ENCODE measurements at places on chromosomes 4 and X.

DNA sequence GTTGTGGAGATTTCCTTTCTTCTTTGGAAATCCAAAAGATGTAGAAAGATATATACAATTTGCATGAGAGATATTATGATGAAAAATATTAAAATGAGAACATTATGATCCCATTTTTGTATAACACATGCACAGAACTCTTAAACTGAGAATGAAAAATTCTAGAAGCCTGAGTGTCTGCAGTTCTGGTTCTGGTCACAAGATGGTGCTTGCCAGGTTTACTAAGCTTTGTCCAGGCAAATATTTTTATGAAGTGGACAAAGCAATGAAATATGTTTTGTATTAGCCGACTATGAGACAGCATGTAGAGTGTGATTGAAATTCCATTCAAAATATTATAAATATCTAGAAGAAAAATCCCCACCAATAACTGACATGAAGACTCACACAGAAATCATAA, 2.2 kb downstream of the PWWP3B start:
- no peak for DNase-seq

GRCh38 chr4:20625426-20625825, 74.8 kb upstream of the PACRGL start:
- no peak for DNase-seq

DNA sequence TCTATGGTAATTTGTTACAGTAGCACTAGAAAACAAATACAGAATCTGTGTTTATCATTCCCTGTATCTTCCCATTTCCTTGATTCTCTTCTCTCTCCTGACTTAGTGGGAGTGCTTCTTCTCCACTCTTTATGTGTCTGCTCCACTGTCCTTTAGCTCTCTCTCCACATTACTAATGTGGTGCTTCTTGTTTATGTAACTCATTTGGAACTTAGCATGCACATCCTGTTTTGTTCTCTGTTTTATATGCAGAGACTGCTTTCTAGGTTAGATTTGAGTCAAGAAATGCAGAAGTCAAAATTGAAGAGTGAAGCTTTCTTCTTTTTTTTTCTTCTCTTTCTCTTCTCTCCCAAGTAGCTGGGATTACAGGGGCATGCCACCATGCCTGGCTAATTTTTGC, 25.9 kb downstream of the ADH1A start:
- no peak for DNase-seq

- peak; percentile 47 for DNase-seq
Measured at GRCh38 chr4:15754323-15754722, 23.8 kb upstream of the CD38 start.

DNA sequence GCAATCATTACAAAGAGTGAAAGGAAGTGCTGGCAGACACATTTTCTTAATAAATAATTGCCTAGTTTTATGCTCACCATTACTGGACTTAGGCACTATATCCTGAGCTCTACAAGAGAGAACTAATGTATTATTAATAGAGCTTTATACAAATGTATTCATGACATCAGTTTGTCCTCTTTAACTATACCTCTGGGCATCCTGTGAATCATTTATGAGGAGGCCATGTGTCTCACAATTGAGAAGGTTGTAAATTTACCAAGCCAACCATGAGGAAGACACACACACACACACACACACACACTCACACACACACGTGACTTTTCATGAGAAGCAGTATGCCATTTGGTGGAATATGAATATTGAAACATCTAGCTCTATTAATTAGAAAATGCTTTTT, 728.2 kb downstream of the ARAP2 start:
- DNase-seq, result no peak

GRCh38 chr4:176271749-176272148, 2.7 kb upstream of the ASB5 start:
- no peak for DNase-seq

DNA sequence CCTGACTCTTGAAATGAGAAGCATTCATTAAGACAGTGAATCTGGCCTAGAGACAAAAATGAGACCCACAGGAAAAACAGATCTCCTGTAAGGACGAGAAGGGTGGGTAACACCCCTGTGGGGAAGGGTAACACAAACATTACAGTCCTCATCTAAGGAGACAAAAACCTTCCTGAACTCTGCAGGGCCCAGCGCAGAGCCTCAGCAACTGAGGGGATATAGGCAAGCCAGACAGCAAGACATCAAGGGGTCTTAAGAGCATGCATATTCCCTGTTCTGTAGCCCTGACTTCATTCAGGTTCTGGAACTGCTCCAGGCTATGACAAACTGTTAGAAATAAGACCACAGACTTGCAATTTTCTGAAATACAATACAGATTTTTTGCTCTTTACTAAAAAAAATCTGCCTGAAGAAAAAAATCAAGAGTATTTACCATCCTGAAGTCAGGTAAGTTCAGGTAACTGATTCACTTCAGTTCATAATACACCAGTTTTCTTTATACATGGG, 15.5 kb downstream of the COX18 start:
- DNase-seq, result no peak

DNA sequence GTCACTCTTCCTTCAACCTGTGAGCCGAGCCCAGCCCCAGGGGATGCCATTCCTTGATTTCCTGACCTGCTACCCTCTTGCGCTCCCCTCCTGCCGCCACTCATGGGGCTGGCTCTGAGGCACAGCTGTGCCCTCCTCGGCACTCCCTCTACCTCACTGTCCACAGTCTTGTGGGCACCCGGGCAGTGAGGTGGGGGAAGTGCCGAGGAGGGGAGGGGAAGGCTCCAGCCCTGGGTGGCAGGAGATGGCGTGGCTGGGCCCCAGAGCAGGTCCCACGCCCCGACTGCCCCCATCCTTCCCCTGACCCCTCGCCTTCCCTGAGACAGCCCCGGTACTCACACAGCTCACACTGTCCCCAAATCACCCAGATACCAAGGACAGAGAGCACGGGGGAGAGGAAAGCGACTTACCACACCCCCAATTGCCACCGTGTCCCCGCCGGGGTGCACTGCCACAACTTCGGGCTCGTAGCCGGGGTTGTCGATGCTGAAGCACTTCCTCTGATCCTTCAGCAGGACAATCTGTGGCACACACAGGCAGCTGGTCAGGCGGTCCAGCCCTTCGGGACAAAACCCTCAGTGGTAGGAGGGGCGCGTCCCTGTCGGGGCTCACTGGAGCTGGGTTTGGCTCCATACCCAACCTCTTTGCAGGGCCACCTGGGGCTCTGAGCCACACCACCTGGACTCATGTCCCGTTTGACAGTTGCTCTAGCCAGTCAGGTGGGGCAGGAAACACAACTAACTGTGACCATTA, 37.9 kb downstream of the WDR1 start:
- DNase-seq, result no peak

DNA sequence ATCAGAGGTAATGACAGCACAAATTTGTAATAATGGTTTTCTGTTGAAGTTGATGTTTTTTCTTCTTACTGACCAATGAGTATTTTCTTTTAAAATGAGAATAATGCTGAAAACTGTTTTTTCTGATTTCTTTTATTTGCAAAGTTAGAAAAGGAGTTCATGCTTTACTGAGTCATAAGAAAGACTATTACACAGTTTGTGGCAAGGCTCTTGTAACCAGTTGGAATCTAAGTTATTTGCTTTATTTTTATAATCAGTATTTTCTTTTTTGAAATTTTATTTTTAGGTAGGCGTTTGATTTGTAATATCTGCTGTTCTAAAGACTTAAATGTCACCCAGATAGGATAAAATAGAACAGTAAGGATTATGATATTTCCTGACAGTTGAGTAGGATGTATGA, 25.5 kb downstream of the ANAPC4 start:
- no peak for DNase-seq

DNA sequence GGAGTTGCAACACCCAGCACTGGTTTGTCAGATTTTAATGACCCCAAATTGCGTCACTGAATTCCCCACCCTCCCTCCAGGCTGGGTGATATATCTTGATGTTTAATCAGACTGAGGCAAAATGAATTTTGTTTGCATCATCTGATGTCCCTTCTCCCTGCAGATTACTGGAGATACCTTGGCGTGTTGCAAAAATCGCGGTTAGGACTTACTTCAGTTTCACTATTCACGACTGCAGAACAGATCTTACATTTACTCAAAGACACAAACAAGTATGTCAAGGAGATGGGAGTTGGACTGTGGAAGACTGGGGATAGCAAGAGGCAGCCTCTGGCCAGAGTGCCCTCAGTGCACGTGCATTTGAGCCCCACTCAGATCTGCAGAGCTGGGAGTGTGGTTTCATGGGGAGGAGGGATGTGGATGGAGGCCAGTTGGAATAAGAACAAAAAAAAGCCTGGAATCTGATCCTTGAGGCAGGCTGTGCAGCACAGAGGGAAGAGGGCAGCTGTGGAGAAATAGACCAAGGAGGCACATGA, 92.2 kb upstream of the MTM1 start:
- DNase-seq, result no peak

DNA sequence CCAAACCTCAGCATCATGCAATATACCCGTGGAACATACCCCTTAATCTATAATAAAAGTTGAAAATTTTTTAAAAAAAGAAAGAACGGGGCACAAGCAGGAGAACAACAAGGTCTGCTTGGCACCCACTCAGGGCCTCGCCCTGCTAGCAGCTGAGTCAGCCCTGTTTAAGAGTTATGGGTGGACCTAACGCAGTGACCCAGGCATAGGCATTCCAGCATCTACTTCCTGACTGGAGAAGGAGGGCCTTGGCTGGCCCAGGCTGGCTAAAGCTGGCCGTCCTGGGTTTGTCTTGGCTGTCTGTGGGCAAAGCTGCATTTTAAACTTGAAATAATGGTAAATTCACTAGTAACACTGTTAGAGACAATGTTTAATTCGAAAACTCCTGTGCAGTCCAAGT, 236.7 kb upstream of the PGRMC2 start:
- no peak for DNase-seq

DNA sequence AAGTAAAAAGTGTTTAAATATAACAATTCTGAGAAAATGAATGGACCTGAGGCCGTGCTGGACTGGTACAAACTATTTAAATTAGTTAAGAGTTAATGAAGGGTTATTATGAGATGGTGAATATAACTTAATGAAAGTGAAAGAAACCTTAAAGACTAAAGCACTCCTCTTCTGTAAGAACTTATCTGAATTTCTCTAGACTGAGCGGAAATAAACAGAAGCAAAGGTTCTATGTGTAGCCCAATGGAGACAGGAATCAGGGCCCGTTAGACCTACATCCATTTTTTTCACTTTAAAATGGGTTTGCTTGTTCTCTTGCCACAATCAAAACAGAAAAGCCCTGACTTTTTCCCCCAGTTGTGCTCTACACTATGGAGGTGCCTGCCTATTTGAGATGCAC, 14.9 kb downstream of the AMMECR1 start:
- DNase-seq, result no peak

- DNase-seq, result no peak
Measured at GRCh38 chrX:149638860-149639259, 7.3 kb upstream of the TMEM185A start.

GRCh38 chr4:157096439-157096838, 20.5 kb downstream of the GLRB start:
- DNase-seq, result no peak

- no peak for DNase-seq
Measured at GRCh38 chrX:44422631-44423030, 79.2 kb upstream of the EFHC2 start.

DNA sequence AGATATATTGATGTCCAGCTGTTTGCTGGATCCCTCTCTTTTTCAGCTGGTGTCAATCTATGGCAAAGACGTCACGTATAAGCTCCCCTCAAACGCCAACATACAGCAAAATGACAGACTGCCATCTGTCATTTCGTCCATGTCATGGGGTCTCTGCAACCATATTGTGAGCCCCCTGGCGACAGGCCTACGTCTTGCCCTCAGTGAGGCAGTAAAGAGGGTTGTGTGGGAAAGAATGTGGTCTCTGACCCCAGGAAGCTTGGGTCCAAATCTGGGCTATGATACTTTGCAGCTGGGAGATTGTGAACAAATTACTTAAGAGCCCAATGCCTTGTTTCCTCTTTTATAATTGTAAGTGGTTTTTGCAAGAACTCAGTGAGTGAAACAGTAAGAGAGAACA, 7.4 kb downstream of the SUPT20HL2 start:
- DNase-seq, result no peak
